ENCODE measurements at places on chromosomes 11 and 22.
A peak's percentile ranks its signal among the peaks of the same experiment; 100 is the strongest.

GRCh38 chr11:91639359-91639758 lies 585.3 kb upstream of the FAT3 start:
- DNase-seq, result no peak

- DNase-seq, result no peak
Measured at GRCh38 chr11:117993988-117994745, 8.0 kb downstream of the IL10RA start.

- DNase-seq, result no peak
Measured at GRCh38 chr11:74679513-74679865, 51.7 kb downstream of the CHRDL2 start.

- DNase-seq, result no peak
Measured at GRCh38 chr11:41498726-41499125, 39.3 kb upstream of the LRRC4C start.

- DNase-seq, result no peak
Measured at GRCh38 chr11:92687724-92688123, 281.7 kb upstream of the MTNR1B start.

- DNase-seq, result peak; percentile 59
Measured at GRCh38 chr11:107689317-107690202, 22.3 kb downstream of the SLN start.

DNA sequence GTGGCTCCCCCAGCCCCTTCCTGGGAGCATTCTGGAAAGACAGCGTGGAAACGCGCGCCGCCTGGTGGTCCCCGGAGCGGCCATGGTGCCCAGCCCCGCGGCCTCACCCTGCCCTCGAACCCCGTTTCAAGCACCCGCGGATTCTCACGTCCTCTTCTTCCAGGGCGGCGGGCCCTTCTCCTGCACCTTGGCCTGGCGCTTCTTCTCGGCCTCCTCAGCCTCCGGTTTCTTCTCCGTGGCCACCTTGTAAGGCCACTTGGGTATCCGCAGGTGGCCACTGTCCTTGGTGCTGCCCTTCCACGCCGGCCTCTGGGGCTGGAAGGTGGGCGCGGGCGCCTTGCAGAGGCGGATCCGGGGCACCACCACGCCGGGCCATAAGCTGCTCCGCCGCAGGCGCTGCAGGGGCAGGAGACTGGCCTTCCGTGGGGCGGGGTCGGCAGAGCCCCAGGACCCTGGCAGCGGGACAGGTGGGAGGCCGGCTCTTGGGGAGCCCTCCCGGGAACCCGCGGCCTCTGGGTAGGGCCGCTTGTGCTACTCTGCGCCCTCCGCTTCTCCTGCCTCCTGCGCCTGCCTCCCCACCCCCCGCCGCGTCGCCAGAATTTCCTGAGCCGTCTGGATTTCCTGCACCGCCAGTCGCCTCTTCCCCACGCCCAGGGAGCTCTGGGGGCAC lies 83.4 kb downstream of the TRIM51G start:
- DNase-seq, result no peak

- DNase-seq, result no peak
Measured at GRCh38 chr11:68989936-68990606, 9.3 kb upstream of the MRGPRD start.

DNA sequence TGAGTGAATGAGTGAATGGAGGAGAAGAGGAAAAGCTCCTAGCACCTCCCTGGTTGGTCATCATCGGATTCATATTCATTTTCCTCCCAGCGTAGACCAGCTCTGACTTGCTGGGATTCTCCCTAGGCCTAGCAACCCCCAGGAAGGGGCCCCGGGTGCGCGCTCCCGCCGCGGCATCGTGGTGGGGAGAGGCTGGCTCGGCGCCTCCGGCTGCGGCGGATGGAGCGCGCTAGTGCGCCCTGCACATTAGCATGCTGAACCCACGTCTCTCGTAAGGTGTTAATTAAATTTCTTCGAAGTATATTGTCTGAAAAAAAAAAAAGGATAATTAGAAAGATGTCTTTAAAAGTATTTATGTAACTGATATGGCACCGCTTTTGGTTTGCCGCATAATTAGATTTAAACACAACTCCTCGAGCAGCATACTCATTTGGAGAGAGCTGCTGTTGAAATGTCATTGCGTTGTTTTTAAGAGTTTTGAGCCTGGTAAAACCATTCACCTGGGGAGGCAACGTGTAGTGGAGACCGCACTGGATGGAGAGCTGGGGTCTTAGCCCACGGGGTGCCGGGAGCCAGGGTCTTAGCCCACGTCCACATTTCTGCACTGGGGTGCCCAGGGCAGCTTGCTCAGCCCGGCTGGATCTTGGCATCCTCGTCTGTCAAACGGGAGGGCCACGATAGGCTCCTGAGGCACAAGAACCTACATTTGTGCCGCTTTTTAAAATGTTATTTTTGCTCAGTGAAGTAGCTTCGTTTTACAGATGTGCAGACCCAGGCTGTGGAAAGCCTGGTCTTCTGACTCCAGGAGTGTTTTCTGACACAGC lies 21.8 kb downstream of the MPPED1 start:
- no peak for DNase-seq

DNA sequence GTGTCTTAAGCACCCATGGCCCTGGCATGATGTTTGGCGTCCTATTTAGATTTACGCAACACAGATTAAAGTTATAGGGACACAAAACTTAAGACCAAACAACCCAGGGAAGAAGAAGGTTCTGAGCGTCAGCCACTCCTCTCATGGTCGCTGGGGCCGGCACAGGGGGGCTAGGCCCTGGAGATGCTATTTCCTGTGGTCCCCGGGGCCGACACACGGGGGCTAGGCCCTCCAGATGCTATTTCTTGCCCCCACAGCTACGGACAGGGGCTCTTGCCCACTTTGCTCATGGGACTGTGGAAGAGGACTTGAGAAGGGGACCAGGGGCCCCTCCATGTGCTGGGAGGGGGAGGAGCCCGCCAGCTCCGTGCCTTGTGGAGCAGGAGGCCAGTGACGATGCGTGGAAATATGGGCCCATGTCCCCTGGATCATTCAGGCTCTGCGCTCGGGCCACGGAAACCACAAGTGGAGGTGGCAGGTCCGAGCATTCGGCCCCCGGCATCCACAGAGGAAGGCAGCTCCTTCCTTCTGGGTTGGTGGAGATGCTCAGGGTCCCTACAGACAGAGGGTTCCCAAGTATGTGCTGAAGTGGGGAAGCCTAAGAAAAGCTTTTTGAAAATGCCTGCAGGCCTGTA lies 711.1 kb downstream of the BRD1 start:
- DNase-seq, result no peak

DNA sequence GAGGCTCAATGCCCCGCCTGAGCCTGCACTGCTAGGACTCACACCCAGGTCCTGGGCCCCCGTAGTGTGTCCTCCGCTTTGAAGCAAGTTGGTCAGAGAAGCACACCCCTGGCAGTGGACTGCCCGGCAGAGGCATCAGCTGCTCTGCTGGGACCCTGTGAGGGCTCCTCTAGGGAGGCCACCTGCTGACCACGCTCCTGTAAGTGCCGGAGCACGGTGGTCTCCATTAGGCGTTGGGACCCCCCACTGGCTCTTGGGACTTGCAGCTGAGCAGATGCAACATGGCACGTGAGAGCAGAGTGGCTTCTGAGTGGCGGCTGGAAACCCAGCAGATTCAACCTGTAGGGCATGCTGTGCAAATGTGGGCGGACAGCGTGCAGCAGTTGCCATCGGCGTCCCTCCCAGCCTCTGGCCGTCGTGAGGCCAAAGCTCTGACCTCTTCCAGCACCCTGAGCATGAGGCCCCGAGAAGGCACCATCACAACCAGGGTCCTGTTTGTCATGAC lies 16.9 kb downstream of the MRGPRG start:
- DNase-seq, result no peak

- DNase-seq, result no peak
Measured at GRCh38 chr22:22843848-22844247, 43.8 kb upstream of the IGLL5 start.

DNA sequence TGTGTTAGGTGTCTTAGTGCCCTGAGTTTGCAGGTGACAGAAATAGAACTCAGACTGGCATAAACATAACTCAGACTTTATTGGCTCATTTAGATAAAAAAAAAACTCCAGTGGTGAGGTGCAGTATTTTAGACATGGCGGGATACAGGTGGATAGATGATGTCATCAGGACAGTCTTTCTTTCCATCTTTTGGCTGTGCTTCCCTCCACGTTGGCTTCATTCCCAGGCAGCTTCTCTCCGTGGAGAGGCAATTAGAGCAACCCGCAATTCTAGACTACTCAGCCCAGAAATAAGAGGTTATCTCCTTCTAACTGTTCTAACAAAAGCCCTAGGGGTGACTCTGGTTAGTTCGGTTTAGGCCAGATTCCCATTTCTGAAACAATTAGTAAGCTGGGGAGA lies 40.5 kb downstream of the NCAM1 start:
- DNase-seq, result no peak

DNA sequence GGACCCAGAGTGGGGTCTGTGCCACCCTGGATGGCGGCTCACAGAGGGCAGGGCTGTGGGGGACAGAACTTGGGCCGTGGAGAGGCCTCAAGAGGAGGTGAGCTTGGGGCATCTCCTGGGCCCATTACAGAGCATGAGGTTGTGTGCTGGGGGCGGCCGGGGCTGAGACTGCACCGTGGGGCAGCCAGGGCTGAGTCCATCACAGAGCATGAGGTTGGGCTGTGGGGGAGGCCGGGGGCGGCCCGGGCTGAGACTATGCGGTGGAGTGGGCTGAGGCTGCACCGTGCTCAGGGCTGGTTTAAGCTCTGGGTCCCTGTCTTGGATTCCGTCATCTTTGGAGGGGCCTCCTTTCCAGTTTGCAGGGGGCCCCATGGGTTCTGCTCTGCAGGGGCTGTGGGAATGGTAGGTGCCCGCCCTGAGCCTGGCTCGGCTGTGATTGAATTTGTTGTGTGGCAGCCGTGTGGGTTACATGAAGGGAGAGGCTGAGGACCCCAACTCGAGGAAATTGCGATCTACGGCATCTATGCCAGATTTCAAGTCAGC lies 38.1 kb upstream of the MUC5AC start:
- DNase-seq, result no peak

DNA sequence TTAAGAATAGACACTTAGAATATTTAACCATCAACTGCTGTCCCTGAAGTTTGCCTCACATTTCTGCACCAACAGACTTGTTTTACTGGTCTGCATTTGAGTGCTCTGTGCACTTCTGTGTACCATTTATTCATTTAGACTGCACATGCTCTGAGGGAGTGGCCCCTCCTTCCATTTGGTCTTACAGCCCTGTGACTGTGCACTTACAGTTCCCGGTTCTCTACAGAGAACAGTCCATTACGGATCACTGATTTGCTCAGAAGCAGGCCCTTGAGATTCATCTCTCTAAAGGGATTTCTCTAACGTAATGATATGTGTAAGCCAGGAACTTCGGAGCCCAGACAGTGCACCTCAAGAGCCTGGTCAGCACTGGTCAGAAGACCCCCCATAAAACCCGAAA lies 247.3 kb upstream of the BLID start:
- DNase-seq, result no peak

GRCh38 chr11:71331631-71332030 lies 79.3 kb upstream of the SHANK2 start:
- no peak for DNase-seq

DNA sequence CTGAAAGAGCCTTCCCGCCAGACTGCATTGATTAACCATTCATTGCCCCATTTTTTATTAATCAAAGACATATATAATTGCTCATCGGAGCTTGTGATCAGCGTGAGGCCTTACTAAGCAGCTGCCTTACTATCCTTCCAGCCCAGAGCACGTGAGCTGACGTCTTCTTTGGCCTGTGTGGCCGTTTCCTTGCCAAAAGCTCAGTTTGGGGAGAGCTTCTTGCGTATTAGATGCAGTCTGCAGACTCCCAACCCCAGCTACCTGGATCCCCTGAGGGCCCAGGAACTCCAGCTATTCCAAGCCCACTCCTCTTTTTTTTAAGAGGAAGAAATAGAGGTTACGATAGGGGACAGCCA lies 784 bp upstream of the SLC43A3 start:
- no peak for DNase-seq

DNA sequence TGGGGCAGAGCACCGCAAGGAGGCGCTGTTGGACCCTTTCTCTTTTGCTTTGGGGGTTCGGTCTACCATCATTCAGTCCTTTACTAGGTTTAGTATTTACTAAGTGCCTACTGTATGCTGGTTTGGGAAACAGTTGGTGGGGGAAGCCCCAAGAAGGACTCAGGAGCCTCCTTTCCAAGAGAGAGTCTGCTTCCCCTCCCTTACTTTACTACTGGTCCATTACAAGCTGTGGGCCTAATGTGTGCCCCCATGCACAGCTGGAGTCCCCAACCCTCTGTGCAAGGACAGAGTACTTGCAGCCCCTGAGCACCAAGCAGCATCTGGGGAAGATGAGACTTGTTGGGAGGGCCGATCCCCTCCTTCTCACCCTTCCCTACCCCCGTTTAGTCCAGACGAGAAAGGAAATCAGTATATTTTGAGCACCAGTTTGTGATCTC lies 876 bp upstream of the UBE2L6 start:
- DNase-seq, result peak; percentile 89

GRCh38 chr11:71080239-71081097 lies 171.9 kb downstream of the SHANK2 start:
- DNase-seq, result peak; percentile 12

- peak; percentile 10 for DNase-seq
Measured at GRCh38 chr11:96075532-96075959, 151.6 kb upstream of the MTMR2 start.

- DNase-seq, result no peak
Measured at GRCh38 chr11:8110396-8110795, 29.4 kb downstream of the TUB start.

GRCh38 chr11:33941637-33942160 lies 49.8 kb upstream of the LMO2 start:
- no peak for DNase-seq

DNA sequence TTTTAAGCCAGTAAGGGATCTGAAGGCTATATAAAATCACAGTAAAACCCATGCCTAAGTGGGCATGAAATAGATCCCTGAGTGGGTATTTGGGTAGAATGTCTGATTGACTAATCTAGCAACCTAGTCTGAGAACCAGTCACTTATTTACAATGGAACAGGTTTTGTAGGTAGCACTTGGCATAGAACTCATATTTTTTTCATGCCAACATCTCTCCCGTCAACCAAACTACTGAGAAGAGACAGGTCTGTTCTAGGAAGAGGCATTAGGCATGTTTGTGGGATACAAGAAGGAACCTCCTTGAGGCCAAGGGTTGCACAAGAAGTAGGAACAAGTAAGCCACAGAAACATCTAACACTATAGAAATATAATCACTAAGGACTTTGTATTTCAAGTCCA lies 840.4 kb upstream of the TENM4 start:
- DNase-seq, result no peak
